Stimulated activated CD8-positive, alpha-beta memory T cell treated with anti-CD3 and anti-CD28 coated beads, Interleukin-15, amount 100 ng/mL, for 4 hours (primary cell): ENCODE measurements at places on chromosomes 4 and X.

DNA sequence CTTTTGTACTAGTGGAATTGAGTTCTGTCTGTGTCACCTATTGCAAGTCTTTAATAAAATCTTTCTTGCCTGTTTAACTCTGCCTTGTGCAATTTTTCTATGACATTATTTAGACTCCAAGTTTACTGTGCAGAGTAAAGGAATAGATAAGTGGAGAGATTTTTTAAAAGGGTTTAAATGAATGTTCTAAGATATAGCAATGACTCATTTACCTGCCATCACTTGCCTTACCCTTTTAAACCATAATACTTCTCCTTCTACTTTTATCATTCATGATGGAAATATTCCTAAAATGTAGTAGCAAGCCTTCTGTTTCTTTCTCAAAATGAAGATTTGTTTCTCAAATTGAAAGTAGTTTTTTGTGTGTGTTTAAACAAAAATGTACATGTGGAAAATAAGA is 782.8 kb upstream of the MAGEB2 start:
- DNase-seq, result no peak

- DNase-seq, result no peak
Observed at GRCh38 chr4:185017964-185018772, at the start of gene HELT. Gene HELT, plus strand, starts transcription at chr4:185018490. Its CDS starts 439 bp downstream, at chr4:185018929.

GRCh38 chr4:139844459-139845036 is 178.9 kb downstream of the MGST2 start:
- no peak for DNase-seq

DNA sequence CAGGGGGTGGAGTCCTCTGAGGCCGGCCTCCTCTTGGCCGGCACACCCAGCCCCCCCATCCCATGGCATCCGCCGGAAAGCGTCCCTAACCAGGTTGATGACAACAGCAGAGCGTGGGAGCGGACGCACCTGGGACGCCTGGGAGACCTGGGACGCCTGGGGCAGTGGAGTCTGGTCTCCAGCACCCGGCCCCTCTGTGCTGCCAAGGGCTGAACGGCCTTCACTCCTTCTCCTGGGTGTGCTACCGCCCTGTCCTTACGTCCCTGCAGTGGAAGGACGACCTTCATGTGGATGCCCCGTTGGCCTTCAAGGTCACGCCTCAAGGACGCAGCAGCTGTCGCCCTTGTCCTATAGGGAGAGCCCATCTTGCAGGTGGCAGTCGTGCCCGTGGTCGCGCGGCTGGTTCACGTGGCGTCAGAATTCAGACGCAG is 26.9 kb downstream of the NKX1-1 start:
- no peak for DNase-seq

DNA sequence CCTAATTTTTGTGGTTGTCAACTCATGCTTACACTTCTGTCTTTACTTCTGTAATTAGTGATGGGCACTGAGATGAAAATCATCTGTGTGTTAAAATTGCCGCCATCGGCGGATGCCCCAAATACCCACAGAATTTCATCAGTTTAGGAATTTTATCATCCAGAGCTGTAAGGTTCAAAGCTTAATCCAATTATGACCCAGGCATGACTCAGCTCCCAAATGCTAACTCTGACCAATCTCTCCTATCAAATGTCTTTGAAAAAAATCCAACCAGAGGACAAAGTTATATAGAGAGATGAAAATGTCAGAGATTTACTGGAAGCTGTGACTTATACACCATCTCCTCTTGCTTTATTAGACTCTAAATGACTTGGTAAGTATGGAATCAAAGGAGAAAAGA is 1048.7 kb upstream of the PRKX start:
- no peak for DNase-seq
